ENCODE measurements at places on chromosomes 2 and 18. TPM values are rescaled to one million over a fixed set of nuclear protein-coding genes. Genes with fewer than 3 reads are reported as not detected.

Gene IL1B
- total RNA-seq = 0.59 TPM

Gene G6PC2
- total RNA-seq = not detected

Gene B3GNT7
- total RNA-seq = 108 TPM

Gene SALL3
- 0.11 TPM for total RNA-seq

Gene KCNK3
- total RNA-seq = 3.0 TPM

Gene CHRND
- total RNA-seq = not detected

Gene INHA
- not detected for total RNA-seq

Gene KIAA2012
- total RNA-seq = 13.3 TPM

All from upper lobe of left lung (tissue), 6 donors.